ENCODE measurements at places on chromosomes 3 and 15.

DNA sequence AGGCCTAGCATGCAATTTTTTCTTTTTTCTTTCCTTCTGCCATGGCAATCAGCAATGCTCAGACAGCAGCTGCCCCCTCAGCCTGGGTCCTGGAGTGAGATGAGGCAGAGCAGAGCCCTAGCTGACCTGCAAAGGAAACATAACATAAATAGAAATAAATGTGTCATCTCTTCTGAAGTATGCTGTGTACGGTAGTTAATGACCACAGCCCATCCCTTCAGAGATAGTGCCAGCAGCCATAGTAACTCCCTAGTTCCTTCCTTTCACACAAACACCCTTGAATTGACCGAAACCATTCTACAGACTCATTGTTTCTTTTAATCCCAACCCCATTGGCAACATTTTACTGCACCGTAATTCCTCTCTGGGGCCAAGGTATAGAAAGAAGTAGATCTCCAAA lies 8.4 kb upstream of the CD47 start:
- DNase-seq: no peak

DNA sequence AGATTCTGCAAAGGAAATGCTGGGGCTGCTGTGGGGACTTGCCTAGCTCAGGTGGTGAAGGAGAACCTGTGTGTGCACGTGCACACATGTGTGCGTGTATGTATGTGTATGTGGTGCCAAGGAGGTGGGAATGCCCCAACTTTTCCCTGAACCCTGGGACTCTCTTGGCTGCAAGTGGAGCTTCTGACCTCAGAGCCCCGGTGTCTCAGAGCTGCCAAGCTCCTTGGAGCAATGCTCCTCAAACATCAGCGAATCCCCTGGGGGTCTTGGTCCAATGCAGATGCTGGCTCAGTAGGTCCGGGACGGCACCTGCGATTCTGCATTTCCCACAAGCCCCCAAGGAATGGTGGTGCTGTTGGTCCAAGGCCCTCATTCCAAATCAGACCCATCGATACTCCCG lies 5.8 kb upstream of the SLC6A20 start:
- no peak for DNase-seq

GRCh38 chr3:191330530-191331048 lies 263 bp upstream of the UTS2B start:
- DNase-seq: no peak

- peak; percentile 47 for DNase-seq
Measured at GRCh38 chr15:74725845-74726773, 781 bp upstream of the CYP1A1 start.

- no peak for DNase-seq
Measured at GRCh38 chr3:11530153-11530721, 113.5 kb downstream of the VGLL4 start.

GRCh38 chr3:66372681-66373350 lies 128.0 kb downstream of the LRIG1 start:
- DNase-seq: no peak

GRCh38 chr15:66685638-66686150 lies 16.3 kb upstream of the SMAD6 start:
- no peak for DNase-seq

- DNase-seq: no peak
Measured at GRCh38 chr15:99571299-99571698, 5.5 kb downstream of the MEF2A start.

DNA sequence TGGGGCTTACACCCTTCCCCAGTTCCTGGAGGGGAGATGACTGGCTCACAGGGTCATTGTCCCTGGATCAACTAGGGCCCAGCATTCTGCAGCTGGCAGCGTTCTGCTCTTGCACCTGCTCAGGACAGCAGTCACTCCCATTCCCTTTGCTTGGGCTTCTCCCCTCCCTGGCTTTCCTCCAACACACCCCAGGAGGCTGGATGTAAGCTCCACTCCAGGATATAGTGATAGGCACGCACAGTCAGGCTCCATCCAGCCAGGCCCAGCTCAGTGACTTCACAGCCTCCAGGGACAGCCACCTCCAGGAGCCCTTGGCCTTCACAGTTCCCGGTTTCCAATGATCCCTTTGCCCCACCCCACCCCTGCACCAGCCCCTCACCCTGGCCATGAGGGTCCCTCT lies 1.9 kb downstream of the SPTBN5 start:
- DNase-seq: no peak

- DNase-seq: peak; percentile 10
Measured at GRCh38 chr15:41585127-41586047, 26.4 kb downstream of the TYRO3 start.

DNA sequence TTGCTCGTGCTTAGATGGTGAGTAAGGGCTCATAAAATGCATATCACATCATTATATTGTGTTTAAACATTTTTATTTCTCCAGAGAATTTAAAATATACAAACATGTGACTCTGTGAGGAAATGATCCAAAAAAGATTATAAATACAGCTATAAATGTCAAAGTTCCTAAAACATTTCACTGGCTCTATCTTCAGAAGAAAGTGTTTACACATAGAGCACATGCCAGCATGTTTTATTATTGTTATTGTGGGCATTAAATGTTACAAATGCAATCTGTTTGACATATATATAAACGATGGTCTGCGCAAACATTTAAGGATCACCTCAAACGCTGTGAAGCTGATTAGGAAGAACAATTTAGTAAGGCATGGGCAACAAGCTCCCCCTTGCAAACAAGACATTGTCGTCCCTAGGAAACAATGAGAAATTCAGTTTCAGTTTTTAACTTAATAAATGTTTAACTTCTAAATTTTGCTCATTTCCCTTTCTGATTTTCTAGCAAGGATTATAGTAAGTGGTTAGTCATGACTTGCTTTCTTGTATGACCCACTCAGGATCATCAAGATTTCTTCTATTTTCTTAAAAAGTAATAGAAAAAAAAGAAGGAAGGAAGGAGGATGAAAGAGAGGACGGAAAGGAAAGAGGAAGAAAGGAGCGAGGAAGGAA lies 207.5 kb downstream of the SATB1 start:
- DNase-seq: no peak

GRCh38 chr3:62035402-62036057 lies 337.8 kb downstream of the FEZF2 start:
- DNase-seq: no peak

DNA sequence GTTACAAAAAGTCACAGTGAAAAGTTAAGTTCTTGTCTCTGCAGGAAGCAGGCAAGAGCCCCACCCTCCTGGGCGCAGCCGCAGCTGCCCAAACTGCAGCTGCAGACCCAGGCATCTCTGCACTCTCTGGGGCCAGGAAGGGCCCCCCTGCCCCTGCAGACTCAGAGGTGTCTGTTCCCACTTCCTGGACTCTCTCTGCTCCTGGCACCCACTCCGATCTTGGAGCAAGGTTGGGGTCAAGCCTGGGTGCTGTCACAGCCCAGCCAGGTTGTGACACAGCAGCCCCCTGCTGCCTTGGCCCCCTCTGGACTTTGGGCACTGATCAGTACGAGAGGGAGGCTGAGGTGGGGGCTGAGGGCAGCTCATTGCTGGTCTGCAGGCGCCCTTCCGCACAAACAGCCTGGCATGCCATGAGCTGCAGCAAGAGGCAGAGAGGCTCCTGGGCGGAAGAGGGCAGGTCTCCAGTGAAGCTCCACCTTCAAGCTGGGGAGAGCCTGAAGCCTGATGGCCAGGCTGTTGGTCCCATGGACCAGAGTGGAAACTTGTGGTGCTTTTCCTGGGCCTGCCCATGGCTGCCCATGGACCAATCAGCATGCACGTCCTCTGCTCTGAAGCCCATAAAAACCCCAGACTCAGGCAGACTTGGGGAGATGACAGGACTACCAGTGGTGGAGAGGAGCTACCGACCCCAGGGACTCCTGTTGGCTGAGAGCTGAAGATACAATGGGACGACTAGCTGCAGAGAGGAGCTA lies 42.9 kb upstream of the LRRFIP2 start:
- no peak for DNase-seq

- no peak for DNase-seq
Measured at GRCh38 chr3:139715166-139715565, 37.4 kb upstream of the NMNAT3 start.

GRCh38 chr3:135867911-135868310 lies 97.6 kb upstream of the PPP2R3A start:
- DNase-seq: no peak

DNA sequence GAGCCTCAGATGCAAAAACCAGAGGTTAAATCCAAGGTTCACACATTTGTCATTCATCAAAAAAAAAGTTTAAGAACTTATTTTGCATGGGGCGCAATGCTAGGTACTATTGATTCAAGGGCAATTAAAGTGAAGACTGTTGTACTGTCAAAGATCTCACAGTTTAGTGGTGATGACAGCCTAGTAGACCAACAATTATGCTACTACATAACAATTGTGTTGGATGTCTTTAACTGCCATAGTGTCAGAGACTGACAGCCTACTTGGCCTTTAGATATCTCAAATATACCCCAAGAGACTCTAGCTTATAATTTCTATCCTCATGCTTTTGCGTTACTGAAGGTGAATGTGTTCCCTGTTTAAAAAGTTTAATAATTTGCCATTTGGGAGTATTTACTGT lies 72.1 kb upstream of the PHLDB2 start:
- no peak for DNase-seq

DNA sequence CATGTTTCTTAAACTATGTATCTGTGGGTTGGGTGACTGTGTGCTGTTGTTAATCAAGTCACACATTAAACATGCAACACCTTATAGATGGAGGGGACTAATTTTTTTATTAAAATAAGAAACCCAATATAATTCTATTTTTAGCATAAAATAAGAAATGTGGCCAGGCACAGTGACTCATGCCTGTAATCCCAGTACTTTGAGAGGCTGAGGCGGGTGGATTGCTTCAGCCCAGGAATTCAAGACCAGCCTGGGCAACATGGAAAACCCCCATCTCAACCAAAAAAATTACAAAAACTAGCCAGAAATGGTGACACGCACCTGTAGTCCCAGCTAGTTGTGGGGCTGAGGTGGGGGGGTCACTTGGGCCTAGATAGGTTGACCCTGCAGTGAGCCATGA lies 1021.0 kb downstream of the EPHA3 start:
- no peak for DNase-seq

GRCh38 chr15:81087066-81087465 lies 47.0 kb upstream of the CFAP161 start:
- no peak for DNase-seq

- DNase-seq: no peak
Measured at GRCh38 chr3:39279745-39280517, at the start of gene CX3CR1. Gene CX3CR1, minus strand, starts transcription at chr3:39280036. Its CDS starts 13,527 bp downstream, at chr3:39266509.
